Fibroblast of the conjunctiva (primary cell): ENCODE measurements at places on chromosomes 7 and 10.

GRCh38 chr10:32315424-32315823 is 31.5 kb downstream of the EPC1 start:
- DNase-seq = no peak

GRCh38 chr7:30973292-30973691 is 9.5 kb downstream of the GHRHR start:
- no peak for DNase-seq

GRCh38 chr7:36787933-36788378 is 63.7 kb upstream of the AOAH start:
- DNase-seq = no peak

DNA sequence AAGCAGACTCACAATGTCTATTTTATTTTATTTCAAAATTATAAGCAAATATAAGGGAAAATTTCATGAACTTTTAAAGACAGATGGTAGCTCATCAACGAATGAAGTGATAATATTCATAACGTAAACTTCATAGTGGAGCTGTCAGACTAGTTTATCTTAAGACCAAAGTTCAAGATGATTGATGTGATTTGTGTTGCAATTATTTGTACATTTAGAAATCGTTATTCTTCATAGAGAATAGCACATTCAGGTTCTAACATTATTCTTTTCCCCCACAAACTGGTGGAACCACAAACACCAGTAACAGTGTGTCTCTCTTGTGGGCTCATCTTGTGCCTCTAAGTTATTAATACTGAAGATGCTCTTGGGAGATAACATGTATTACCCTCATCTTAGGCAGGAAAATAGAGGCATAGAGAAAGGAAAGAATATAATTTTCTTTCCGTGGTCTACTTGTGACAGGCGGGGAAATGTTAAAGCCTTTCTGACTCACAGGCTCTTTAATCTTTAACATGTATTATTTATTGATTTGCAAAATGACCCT is 37.0 kb downstream of the CCSER2 start:
- no peak for DNase-seq

DNA sequence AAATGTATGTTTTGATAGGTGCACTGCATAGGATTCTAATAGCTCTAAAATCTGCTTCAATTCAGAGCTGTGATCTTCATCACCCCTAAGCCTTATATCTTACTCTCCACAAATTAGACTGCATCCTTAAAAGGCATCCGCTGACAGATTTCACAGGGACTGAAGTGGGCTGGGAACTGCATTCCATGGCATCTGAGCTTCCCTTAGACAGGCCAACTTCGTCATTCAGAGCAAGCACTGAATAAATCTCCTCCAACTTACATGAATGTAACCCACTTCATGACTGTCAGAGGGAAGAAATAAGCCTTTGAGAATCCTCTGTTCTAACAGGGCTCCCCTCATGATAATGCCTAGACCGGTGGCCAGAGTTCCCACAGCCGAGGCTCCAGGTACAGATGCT is 71.3 kb downstream of the SFMBT2 start:
- no peak for DNase-seq

DNA sequence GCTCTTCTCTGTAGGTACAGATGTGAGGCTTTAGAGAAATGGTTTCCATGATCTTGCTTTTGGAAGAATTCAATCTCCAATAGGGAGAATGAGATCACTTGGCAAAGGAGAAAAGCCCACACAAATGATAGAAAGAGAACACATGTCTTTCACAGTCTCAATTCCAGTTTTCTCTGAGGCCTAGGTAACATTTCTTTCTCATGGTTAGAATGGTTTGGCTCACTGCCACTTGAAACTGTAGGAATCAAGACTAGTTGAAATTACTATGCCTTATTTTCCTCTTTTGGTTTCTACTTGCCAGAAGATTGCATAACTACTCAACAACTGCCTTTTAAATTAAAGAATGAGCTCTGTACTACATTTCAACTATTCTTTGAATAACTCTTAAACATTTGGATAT is 276.5 kb upstream of the TEX47 start:
- no peak for DNase-seq

DNA sequence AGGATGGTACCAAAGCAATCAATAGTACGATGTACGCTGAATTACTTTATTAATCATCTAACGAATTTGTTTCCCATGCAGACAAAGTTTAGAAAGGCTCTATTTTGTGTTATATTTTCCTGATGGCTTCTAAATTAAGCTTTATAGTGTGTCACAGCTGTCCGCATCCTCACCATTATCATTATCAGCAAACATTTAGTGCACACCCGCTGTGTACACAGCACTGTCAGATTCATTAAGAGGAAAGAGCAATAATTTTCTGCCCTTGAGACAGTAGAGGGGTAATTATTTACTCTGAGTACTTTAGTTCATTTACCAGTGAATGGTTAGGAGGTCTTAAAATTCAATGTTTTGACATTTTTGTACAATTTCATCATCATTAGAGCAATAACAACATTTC is 233.3 kb upstream of the PTPRZ1 start:
- DNase-seq = no peak

DNA sequence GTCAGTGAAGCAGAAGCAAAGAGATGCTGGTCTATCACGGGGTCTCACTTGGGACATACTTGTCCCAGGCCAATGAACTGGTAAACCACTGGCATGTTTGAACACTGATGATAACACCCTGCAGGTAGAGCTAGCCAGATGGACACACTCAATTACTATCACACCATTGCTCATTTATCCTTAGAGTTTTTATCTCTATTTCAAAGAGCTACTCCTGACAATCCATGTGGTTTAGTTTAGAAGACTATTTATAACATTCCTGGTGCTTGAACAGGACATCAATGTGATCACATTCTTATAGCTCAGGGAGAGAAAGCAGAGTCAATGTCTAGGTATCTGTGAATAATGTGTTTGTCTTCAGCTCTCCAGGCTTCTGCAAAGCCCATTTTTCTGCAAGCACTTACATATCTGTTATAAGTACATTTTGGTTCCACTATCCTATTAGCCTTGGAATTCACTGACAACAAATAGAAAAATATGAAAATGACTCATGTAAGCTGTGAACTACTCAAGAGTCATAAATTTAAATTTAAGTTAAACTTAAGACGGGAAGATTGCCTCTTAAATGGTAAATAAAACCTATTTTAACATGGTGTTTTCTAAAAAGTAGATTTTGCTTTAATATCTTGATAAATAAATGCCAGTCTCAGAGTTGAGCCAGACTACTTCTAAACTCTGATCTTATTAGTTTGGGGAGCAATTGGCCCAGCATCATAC is 106.7 kb upstream of the MBL2 start:
- DNase-seq = no peak

DNA sequence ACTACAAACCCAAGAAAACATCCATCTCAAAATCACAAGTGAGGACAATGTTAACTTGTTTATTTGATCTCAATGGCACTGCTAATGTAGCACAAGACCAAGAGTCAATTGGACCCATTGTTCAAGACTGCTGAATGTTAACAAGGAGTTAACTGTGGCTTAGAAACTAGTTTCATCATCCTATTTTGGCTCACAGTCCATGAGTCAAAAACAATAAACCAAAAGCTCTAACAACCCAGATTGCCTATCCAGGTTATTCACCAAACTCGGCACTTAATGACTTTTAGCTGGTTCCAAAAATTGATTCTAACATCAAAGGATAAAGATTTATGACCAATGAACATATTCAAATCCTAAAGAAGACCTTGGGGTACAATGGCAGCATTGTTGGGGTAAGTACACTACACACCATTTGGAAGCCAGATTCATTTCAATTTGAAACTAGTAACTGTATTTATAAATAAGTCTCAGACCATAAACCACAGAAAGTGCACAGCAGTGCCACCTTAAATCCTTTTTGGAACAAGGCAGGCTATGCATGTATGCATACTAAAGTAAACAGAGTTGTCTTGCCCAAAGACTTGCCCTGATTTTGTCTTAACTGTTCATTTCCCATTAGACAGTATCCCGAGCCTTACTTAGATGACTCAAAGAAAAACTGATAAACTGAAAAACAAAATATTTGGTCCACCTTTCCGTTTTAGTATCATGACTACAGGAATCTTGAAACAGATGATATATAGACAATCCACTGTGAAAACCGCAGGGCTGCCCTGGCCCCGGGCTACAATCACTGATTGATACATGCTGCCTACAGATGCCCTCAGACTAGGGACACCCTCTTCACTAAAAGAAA is 84.5 kb downstream of the SRPK2 start:
- peak; percentile 26 for DNase-seq

GRCh38 chr10:120271696-120272095 is 185.3 kb upstream of the PLPP4 start:
- DNase-seq = no peak
